ENCODE measurements at places on chromosomes 13 and 19.

GRCh38 chr13:28239374-28239773 lies 101.0 kb downstream of the PAN3 start:
- ATAC-seq: no peak

DNA sequence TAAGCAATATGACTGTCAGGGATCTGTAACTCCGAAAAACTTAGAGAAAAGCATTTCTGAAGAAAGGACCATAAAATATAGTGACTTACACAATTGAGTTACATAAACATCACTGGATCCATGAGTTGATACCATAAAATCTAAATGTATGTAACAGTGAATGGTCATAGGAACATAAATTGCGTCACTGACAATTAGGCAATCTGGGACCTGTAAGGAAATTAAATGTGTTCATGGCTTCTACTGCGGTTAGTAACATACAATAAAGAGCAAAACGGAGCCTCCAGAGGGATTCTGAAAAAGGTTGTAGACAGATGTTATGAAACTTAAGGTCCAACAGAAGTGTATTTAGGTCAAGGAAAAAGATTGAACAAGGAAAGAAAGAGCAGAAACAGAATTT lies 27.1 kb downstream of the POU4F1 start:
- no peak for ATAC-seq

DNA sequence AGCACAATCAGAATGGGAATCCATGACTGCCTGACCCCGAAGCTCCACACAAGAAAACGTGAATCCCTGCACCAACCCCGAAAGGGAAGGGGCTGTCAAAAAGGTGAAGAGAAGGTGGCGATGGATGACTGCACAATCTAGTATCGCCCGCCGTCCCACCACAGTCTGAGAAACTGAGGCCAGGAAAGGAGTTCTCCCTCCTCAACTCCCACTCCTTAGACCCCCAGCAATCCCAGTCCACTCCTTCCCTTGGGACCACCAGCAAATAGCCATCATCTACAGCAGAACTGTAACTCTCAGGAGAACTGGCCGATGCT lies 451 bp downstream of the NOSIP start:
- ATAC-seq: peak; percentile 28

DNA sequence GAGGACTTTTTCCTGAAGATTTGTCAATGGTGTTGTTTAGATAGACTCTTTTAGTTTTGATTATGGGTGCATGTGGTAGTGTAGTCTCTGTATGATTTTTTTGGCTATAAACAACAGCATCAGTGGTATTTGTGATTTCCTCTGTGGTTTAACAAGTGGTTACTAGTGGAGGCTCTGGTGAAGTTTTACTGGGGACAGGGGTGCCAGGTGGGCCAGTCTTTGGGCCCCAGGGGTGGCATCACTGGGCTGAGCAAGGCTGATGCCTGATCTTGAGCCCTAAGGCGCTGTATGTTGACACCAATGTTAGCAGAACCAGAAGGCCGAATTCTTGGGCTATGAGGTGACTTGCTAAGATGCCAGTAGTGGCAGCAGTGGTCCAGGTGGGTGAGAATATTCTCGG lies 811.4 kb downstream of the DACH1 start:
- ATAC-seq: no peak

DNA sequence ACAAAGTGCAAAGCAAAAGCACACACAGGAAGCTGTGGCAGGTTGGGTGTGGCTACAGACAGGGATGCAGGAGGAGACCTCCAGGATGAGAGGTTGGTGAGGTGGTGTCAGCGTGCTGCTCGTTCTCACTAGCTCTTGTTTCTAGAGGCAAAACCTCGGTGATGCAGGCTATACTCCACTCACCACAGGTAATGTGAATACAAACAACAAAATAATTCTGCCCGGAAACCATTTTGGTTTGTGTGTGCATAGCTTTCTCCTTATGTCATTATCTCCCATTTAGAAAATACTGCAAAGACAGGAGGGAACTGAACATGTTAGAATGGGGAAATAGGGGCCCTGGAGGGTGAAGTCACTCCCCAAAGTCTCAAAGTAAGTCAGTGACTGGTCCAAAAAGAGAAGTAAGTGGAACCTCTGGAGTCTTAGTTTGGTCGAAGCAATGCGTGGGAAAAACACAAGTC lies 9.4 kb downstream of the LCP1 start:
- no peak for ATAC-seq

- no peak for ATAC-seq
Measured at GRCh38 chr19:14416817-14417231, 2.3 kb downstream of the DDX39A start.
